ENCODE measurements at places on chromosomes 6 and 20.

- DNase-seq, result no peak
Observed at GRCh38 chr6:168277274-168277669, 42.3 kb downstream of the DACT2 start.

DNA sequence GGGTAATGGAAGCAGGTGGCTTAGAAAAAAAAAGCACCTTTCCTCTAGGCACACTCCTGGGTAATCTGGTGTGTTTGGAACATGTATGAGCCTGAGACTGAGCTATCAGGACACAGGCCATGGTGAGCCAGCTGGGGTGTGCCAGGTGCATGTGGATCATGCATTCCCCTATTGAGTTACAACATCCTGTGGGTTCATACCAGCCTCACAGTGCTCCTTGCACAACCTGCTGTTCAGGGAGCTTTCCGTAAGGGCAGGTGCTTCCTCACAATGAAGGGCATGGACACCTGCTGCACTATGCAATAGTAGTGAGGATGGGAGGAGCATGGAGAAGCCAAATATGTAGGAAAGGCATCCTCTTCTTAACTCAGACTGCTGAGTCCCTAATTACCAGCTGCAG lies 197.2 kb upstream of the SUPT3H start:
- DNase-seq, result no peak

GRCh38 chr20:24608926-24609667 lies 139.7 kb downstream of the SYNDIG1 start:
- DNase-seq, result no peak

- no peak for DNase-seq
Observed at GRCh38 chr20:31676609-31676989, 38.9 kb downstream of the COX4I2 start.

- no peak for DNase-seq
Observed at GRCh38 chr6:143262859-143263258, 187.6 kb downstream of the ADAT2 start.

DNA sequence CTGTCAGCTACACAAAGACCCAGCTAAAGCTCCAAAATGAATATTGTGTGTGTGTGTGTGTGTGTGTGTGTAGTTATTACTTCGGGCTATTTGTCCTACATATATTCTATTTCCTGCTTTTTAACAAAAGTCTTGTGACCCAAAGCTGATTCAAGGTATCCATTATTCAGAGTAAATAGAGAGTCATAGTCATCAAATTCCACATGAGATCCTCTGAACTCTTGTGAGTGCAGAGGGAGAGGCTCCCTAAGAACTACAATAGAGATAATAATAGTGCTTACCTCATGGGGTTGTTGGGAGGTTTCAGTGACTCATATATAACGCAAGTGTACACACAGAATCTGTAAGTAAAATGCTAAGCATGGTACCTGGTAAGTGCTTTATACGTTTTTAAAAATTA lies 95.6 kb upstream of the SHLD1 start:
- no peak for DNase-seq

DNA sequence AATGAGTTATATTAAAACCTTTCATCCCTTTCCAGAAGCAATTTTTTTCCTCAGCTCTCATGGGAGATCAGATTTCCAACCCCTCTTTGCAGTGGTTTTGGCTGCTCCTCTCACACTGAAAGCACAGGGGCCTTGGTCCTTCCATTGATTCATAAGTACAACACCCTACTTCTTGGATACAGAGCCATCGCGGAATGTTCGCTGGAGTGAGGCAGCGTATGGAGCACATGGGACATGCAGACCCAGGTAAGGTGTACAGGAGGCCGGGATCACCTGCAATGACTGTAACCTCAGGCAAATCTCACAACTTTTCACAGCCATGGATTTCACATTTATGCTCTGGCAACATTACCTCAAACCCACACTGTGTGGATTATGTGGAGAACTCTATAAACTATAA lies 75.2 kb upstream of the HEY2 start:
- DNase-seq, result no peak

DNA sequence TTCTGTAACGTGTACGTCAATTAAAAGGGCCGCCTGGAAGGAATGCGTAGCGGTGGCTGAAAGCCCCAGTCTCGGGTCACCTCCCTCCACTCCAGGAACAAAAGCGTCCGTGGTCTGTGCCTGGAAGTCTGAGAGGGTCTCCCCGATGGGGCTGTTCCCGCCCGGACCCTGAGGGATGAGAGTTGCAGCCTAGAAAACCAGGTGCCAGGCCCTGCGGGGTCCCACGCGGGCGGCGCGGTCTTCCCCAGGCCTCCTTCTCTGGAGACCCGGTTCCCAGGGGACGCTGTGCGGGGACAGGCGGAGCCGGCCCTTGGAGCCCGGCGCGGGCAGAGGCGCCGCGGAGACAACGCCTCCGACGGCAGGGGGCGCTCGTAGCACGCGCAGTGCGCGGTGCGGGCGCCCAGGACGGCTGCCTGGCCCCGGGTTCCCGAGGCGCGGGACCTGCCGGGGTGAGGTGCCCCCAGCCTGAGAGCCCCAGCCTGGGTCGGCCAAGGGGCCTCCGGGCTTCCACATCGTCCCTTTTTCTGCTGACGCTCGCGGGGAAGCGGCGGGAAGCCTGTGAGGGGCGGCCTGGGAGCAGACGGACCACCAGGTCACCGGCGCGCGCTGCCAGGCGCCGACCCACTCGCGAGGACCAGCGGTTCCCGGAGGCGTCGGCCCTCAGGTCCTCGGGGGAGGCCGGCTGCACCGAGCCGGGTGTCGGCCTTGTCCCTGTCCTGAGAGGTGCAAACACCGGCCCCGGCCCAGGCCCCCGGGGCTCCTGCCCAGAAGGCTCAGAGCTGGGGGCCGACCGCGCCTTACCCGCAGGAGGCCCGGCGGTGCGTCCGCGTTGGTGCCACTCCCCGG lies 5.3 kb upstream of the FOXC1 start:
- peak; percentile 60 for DNase-seq

DNA sequence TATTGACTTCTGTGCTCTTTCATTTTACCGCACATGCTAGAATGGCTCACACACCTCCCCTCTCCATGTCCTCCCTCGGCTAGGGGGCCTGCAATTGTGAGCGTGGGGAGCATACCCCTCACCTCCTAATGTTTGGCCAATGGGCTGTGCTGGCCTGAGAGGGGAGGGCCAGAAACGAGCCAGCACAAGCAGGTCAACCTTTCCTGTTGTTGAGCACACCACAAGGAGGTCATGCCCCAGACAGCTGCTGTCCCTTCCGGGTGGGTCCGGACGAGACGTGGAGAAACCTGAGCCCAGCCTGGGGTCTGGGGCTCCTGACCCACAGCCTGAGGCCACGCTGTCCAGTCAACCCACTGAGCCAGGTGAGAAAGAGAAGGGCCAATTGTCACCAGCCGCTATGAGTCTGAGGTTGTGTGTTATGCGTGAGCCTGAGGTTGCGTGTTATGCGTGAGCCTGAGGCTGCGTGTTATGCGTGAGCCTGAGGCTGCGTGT lies 77.4 kb downstream of the TTLL2 start:
- DNase-seq, result no peak

GRCh38 chr20:15656124-15656523 lies 917.1 kb downstream of the KIF16B start:
- no peak for DNase-seq

DNA sequence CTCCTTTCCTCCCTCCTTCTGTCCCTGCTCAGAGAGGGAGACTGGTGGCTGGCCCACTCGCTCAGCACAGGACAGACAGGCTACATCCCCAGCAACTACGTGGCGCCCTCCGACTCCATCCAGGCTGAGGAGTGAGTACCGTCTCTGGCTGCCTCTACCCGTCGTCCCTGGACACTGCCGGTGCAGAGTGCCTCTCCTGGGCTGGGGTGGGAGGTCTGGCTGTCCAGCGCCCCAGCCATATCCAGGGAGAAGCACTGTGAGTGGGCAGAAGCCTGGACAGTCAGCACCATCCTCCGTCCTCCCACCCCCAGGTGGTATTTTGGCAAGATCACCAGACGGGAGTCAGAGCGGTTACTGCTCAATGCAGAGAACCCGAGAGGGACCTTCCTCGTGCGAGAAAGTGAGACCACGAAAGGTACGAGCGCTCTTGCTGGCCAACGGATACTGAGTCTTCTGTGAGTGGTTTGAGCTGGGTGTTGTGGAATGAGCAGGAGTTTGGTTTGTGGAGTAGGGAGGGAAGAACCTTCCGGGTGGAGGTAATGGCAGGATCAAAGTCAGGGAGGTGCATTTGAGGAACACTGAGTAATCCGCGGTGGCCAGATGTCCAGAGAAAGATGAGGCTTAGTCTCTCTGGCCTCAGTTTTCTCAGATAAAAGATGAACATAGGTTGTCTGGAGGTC lies 48.1 kb downstream of the SRC start:
- no peak for DNase-seq

GRCh38 chr20:23108871-23109270 lies 22.7 kb upstream of the CD93 start:
- no peak for DNase-seq

DNA sequence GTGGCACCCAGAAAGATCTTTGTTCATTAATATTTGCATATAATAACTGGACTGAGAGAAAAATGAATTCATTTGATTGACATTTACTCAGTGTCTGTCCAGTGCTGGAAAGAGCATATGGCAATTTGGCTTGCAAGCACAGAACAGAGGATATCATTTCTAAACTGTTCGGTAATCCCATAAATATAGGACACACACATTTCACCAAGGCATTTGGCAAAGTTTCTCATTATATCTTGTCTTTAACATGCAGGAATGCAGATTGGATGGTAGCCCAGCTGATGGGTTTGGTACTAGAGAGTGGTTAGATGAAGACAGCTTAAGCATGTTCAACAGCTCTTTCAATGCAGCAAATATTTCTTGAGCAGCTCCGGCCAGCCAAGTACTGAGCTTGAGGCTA lies 259.2 kb downstream of the PRKN start:
- DNase-seq, result no peak

DNA sequence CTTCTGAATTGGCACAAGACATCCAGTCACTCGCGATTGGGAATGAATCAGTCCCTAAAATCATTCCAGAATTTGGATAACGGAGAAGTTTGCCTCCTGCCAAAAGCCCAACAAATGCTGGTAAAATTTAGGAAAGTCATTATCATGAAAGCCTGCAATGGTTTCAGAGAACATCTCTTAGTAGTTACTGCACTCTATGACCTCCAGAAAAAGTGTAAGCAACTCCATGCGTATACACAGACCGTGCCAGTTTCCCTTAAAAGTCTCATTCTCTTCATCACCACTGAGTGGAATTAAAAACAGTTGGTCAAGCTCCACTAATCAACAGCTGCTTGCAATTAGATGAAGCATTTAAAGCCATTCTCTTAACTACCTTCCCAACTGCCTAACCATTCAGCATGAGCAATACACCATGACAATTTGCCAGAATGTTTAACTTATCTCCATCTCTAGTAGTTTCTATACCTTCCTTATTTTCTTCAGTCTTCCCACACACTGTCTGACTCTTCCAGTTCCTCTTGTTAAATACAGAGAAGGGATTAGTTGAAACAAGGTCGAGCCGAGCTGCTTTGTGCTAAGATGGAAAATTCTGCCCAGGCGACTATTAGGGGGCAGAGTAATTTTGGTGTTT lies 183.6 kb upstream of the PRDM1 start:
- no peak for DNase-seq

Measured in activated CD4-positive, alpha-beta T cell treated with anti-CD3 and anti-CD28 coated beads, Interleukin-2, amount 50 U/mL, for 16 hours (primary cell).